ENCODE measurements at places on chromosomes 13 and 19.
A peak's percentile ranks its signal among the peaks of the same experiment; 100 is the strongest.

GRCh38 chr19:51292971-51293370 lies 18.5 kb upstream of the IGLON5 start:
- no peak for DNase-seq

DNA sequence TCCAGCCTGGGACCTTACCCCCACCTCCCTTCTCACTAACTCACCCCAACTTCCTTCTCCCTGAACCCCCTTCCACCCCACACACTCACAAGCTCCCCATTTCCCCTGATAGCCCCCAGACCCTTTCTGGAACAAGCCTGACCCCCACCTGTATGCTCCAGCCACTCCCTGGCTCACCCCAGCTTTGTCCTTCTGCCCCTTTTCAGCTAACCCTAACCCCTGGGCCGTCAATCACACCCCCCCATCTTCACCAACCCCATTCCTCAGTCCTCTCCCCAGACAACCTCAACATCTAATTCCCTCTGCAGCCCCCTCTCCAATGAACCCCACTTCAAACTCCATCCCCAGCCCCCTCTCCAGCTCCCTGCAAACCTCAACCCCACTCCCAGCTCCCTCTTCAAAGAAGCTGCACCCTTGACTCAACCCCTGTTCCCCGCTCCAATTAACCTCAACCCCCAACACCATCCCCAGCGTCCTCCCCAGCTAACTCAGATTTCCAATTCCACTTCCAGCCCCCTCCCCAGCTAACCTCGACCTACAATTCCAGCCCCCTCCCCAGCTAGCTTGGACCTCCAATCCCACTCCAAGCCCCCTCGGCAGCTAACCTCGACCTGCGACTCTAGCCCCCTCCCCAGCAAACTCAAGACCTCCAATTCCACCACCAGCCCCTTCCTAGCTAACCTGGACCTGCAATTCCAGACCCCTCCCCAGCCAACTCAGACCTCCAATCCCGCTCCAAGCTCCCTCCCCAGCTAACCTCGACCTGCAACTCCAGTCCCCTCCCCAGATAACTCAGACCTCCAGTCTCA lies 929 bp downstream of the GNG7 start:
- DNase-seq, result no peak

DNA sequence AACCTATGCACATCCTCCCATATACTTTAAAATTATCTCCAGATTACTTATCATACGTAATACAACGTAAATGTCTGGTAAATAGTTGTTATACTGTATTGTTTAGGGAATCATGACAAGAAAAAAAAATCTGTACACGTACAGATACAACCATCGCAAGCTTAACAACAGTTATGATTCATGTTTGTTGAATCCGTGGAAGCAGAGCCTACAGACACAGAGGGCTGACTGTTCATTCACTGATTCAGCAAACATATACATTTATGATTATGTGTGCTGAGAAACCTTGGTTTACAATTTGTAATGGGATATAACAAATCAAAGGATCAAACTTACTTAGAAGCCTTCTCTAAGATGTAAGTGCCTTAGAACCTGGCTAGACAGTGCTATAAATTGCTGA lies 1.5 kb downstream of the ZNF260 start:
- no peak for DNase-seq

- DNase-seq, result no peak
These were observed 12.8 kb downstream of the CHST8 start for GRCh38 chr19:33634361-33635091.

DNA sequence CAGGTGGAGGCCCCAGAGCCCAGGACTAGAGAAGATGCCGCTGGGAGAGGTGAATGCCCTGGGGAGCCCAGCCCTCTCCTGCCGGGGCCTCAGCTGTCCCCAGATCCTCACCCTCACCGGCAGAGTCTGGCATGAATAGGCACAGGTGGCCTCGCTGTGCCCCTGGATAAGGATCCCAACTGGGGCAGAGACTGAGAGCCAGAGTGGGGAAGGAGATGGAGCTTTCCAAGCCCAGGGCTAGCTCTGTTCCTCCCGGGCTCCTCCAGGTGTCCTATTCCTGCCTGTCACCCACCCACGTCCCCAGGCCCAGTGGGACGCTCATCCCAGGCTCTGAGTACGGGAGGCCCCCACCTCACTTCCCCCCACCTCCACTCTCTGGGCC lies 16.5 kb downstream of the PRR36 start:
- DNase-seq, result no peak

DNA sequence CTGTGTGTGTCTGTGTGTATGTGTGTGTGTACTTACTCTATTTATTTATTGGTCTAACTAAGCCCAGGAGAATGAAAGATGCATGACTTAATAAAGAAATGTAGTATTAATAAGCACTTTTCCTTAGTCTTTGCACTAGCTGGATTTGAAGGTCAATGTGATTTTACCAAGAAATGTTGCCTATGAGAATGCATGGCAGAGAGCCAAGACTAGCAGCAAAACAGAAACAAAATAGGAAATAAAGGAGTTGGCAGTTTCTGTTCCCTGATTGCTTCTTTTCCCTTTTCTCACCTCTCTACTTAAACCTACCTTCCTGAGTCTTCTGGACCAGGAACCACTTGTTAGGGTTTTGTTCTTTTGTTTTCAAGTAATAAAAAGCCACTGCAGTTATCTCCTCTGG lies 286.1 kb downstream of the KCTD12 start:
- no peak for DNase-seq

GRCh38 chr19:2519482-2519881 lies 43.6 kb downstream of the GADD45B start:
- DNase-seq, result no peak

DNA sequence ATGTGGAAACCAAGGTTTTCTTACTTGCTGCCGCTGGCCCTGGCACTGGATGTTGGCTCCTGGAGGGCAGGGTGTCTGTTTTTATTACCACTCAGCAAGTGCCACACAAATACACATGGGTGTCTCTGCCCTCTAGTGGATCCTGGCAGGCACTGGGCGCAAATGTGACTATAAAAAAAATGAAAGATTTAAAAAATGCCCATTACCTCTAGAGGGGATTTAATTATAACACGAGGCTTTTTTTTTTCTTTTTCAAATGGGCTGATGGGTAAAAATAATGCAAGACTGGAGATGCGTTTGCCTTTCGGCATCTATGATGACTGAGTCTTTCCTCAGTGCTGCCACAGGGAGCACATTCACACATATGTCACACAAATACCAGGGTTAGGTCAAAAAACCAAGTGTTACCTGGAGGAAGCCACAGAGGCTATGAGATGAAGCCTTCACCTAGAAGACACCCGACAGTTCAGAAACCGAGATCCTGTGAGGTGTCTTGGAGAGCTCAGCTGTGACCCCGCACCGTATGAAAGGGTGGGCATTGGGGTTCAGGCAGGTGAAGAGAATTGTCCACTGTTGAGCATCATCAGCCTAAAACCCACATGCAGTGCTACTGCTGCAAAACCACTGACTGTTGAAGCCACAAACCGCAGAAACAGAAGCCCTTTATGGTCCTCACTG lies 25.7 kb downstream of the CHAMP1 start:
- DNase-seq, result peak; percentile 84

DNA sequence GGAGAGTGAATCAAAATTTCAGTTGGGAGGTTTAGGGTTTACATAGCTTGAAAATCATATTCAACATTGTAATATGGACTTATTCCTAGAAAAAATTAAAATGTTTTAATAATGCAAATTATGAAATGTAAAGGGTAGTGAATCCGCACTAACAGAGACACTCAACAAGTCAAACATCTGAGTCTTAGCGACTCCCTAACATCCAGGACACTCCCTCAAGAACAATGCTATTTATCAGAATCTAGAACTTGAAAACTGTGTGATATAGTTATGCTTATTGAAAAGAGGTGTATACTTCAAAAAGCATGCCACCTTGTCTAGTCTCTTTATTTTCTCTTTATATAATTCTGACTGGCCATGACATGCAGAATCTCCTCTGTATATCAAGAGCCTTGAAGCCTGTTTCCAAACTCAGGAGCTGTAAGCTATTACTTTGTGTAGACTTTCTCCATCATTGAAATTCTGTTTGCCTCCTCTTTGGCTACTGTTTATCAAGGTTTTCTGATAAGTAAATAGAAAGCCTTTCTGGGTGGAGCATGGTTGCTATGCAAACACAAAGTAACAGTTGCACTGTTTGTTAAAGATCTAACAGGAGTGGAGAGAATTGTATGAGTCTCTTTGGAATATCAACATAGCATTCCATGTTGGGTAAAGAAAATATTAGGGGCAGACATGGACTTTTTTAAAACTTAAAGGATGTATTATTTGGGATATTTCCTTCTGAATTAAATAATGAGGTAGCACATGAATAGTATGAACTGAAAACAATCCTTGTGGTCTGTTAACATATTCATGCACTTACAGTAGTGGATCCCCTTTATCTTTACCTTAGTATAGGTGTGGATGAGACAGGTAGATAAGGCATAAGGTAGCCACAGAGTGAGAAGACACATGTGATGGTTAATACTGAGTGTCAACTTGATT lies 56.4 kb upstream of the MBNL2 start:
- peak; percentile 33 for DNase-seq

- DNase-seq, result no peak
These were observed 881 bp downstream of the GEMIN7 start for GRCh38 chr19:45079911-45080370.

GRCh38 chr13:50209631-50210030 lies 194.4 kb downstream of the KCNRG start:
- DNase-seq, result no peak

DNA sequence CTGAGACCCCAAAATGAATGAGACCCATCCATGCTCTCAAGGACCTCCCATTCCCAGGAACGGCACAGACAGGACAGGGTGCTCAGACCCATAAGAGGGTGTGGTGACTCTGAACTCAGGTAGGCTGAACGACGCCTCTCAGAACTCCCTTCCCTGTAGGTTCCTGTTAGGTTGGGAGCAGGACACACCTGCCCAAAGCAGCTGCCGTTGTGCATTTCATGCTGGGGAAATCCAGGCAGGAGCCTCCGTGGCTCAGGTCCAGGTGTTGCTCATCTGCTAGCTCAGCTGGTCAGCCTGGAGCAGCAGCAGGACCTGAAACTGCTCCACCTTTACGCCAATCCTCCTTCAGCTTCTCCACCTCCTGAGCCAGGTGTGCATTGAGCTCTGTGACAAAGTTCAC lies 19.1 kb upstream of the TEX101 start:
- DNase-seq, result peak; percentile 46

DNA sequence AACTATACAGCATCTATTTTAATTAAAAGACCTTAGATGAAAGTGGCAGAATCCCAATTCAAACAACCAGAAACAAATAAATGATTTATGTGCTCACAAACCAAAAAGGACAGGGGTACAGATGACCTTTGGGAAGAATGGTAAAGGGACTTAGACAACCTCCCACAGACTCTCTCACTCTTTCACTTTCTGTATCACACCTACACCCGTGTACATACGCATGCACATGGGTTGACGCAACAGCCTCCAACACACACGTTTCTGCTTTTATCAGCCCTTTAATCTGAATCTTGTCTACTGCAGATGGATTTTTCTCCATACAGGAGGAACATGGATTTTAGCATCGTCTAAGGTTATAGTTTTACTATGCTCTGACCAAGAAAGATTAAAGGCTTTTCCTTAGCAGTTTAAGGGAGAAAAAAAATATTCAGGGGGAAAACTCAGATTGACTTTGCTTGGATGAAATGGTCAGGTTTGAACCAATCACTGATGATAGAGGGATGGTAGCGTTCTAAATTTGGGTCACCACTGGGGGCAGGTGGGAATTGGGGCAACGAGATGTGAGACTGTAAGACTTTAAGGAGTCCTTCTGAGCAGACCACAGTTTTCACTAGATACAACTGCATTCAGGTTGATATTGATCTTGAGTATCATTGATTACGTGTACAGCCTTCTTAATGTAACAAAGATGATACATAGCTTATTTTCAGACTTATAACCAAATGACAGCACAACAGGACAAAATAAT lies 166.1 kb downstream of the ITGBL1 start:
- no peak for DNase-seq

- no peak for DNase-seq
These were observed 4.3 kb upstream of the TMEM255B start for GRCh38 chr13:113754691-113755090.

GRCh38 chr13:23554000-23554399 lies 16.2 kb upstream of the TNFRSF19 start:
- DNase-seq, result no peak

GRCh38 chr13:75368167-75368566 lies 113.8 kb downstream of the TBC1D4 start:
- DNase-seq, result no peak

- DNase-seq, result no peak
These were observed 5.3 kb downstream of the RNASEH2B start for GRCh38 chr13:50914848-50915247.

- DNase-seq, result no peak
These were observed 795 bp downstream of the JOSD2 start for GRCh38 chr19:50510121-50510670.

DNA sequence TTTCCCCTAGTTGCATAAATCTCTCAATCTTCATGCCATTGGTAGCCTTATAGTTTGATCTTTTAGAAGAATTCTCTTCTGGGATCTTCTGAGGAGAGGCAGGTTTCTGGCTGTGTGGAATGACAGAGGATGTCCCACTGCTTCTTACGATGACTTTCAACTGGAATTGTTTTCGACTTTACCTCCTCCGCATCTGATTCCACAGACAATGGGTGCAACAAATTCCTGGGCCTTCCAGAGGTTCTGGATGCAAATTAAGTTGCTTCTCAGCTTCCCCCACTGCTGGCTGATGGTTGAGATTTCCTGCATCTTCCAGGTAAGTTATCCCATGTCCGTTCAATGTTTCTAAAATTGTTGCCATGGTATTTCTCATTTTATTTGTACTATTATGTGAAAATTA lies 142.3 kb upstream of the TSC22D1 start:
- no peak for DNase-seq

GRCh38 chr13:70788074-70788473 lies 679.8 kb upstream of the KLHL1 start:
- DNase-seq, result no peak

DNA sequence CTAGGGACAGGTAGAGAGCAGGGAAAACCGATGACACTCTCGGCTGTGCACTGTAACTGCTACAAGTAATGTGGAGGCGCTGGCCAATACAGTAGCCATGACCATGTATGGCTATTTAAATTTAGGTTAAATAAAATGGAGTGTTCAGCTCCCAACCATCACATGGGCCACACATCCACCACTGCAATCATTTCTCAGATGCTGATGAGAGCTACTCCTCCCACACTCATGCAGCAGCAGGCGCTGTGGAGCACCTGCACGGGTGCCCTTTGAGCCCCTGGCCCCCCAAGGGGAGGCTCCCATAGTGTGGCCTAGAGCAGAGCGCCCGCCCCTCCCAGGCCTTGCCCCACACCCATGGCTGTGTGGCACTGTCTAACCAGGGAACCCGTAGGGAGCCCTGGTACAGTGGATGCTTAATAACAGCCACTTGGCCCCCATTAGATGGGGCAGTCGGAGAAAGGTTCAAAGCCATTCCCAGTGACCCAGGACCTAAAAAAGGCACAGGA lies 6.0 kb downstream of the ACP4 start:
- DNase-seq, result no peak

DNA sequence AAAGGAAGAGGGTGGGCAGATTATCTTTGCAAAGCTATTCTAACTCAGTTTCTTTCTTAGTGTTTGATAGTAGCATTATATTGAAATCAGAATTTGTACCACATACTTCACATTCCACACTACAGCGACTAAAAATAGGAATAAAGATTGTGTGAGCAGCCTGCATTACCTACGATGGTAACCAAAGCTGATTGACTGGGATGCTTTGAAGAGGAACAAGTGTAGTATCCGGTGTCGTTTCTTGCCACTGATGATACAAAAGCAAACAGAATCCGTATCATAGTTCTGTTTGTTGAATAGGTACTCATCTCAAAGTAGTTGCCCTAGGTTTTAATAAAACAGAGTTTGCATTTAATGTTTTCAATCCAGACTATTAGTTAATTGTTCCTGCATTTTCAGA lies 51.2 kb downstream of the FLT3 start:
- no peak for DNase-seq
